Ammon's horn (tissue), 1 donor: ENCODE measurements at places on chromosomes 6 and 20.

- no peak for DNase-seq
These were observed 70.5 kb downstream of the COL19A1 start for GRCh38 chr6:69936674-69937363.

DNA sequence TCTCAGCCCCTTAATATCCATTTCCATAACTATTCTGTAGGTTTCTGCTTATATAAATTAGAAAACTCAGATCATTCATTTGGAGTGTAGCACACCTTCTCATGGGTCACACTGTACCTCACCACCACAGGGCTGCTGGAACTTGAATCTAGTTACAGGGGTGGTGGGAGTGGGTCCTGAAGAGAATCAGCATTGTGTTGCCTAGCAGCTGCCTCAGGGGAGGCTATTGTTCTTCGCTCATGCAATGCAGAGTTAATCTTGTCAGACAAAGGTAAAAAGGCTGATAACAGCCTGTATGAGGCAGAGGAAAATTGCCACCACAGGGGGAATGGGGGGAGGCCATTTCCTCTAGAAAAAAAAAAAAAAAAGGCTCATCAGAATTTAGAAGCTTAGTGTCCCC is 496.0 kb upstream of the ADGRB3 start:
- no peak for DNase-seq

GRCh38 chr6:168300975-168301647 is 18.5 kb downstream of the DACT2 start:
- no peak for DNase-seq

GRCh38 chr20:60658681-60659080 is 593.4 kb upstream of the CDH4 start:
- DNase-seq, result no peak
